Hematopoietic multipotent progenitor cell treated with erythropoietin and hydrocortisone succinate and interleukin-3 and kit ligand, for 8 days (in vitro differentiated cells): ENCODE measurements at places on chromosomes 11 and 22.

GRCh38 chr11:74592063-74592440 is 330 bp upstream of the POLD3 start:
- DNase-seq = no peak

DNA sequence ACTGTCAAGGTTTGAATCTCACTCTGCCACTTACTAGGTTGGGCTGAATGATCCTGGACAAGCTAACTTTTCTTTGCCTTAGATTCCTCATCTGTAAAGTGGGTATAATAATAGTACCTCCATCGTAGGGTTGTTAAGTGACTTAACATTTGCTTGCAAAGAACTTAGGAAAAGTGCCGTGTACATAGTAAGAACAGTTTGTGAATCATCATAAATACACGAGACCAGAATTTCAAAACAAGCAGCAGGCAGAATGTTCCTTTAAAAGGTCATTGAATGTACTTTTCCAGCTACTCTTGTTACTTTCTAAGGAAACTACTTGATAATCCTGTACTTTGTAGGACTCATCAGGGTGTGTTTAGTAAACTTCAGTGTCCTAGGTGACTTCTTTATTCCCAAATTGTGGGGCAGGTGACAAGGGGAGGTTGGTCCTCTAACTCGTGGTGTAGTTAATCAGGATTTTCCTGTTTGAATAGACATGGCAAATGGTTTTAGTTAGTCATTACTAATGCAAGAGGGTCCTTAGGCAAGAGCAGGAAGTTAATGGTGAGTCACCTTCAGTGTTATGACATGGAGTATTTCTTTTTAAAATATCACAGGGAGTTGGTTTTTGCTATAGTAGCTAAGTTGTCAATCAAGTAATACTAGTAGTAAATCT is 67.9 kb downstream of the YAP1 start:
- no peak for DNase-seq

GRCh38 chr11:6245536-6245935 is 6.6 kb downstream of the CNGA4 start:
- DNase-seq = no peak

- no peak for DNase-seq
These were observed 138.9 kb upstream of the MTNR1B start for GRCh38 chr11:92830377-92831155.

DNA sequence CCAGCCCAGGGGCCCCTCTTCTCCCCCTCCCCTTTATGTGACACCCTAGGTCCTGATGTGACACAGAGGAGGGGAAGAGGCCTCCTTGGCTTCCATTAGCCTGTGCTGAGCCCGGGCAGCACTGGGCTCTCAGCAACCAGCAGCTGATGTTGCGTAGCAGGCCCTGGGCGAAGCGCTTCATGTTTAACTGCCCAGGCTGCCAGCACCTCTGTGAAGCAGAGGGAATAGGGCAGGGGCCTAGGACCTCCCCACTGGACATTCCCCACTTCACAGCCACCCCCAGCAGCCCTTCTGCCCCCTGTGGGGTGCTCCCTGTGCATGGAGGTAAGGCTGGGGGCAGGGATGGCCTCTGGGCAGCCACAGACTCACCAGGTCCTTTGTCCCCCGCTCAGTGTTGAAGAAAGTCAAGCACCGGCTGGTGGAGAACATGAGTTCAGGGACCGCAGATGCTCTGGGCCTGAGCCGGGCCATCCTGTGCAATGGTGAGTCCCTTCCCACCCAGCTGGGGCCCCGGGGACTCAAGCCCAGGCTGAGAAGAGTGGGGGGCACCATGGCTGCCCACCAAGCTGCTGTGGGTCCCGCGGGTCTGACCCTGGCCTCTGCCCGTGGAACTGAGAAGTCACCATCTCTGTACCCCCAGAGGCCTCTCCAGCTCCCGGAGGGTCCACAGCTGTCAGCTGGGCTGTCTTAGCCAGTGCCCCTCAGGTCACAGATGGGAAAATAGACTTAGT is 11.6 kb downstream of the PICK1 start:
- DNase-seq = no peak

- no peak for DNase-seq
These were observed 859.0 kb downstream of the FAM181B start for GRCh38 chr11:81874635-81875034.
